ENCODE measurements at places on chromosomes 6 and 20.

DNA sequence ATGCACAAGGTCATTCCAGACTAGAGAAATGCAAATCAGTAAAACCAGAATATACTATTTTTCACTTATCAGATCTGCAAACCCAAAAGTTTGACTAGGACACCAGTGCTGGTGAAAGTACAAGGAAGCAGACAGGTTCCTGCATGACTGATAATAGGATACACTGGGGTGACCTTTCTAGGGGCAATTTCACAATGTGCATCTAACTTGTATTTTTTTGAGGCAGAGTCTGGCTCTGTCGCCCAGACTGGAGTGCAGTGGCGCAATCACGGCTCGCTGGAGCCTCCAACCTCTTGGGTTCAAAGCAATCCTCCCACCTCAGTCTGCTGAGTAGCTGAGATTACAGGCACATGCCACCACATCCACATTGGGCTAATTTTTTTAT is 11.4 kb downstream of the COMMD7 start:
- no peak for DNase-seq

GRCh38 chr20:24111858-24112257 is 123.3 kb upstream of the GGTLC1 start:
- DNase-seq: no peak

GRCh38 chr6:126477678-126478077 is 137.8 kb downstream of the CENPW start:
- DNase-seq: no peak

DNA sequence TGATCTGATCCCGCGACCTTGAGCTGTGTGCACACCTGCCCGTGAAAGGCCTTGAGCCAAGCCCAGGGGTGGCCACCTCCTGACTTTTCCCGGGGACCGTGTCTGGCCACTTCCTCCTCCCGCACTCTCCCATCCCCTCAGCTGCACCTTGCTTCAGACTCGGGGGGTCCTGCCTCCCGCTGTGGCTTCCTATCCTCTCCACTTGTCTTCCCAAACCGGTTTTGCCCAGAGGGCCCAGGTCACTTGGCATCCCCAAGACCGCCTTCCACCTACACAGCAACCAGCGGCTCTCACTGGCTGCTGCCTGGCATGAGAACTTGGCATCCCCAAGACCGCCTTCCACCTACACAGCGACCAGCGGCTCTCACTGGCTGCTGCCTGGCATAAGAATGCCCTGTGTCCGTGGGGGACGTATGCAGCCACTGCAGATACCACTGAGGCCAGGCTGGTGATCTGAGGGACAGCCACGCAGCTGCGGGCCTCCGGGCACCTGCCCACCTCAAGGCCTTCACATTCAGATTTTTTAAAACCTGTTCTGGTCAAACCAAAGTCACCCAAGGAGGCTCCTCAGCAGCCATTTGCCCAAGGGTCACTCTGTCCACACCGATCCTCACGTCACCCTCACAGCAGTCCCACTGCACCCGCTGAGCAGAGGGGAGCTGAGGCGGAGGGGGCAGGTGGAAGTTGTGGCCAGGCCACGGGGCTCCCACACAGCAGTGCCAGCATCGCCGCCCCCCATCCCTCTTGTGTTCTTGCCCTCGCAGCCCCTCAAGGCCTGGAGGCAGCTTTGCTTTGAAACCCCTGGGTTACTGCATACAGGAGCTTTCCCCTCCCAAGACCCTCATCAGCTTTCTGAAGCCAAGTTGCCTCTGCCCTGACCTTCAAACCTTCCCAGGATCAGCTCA is 245.5 kb downstream of the TAF4 start:
- DNase-seq: no peak

DNA sequence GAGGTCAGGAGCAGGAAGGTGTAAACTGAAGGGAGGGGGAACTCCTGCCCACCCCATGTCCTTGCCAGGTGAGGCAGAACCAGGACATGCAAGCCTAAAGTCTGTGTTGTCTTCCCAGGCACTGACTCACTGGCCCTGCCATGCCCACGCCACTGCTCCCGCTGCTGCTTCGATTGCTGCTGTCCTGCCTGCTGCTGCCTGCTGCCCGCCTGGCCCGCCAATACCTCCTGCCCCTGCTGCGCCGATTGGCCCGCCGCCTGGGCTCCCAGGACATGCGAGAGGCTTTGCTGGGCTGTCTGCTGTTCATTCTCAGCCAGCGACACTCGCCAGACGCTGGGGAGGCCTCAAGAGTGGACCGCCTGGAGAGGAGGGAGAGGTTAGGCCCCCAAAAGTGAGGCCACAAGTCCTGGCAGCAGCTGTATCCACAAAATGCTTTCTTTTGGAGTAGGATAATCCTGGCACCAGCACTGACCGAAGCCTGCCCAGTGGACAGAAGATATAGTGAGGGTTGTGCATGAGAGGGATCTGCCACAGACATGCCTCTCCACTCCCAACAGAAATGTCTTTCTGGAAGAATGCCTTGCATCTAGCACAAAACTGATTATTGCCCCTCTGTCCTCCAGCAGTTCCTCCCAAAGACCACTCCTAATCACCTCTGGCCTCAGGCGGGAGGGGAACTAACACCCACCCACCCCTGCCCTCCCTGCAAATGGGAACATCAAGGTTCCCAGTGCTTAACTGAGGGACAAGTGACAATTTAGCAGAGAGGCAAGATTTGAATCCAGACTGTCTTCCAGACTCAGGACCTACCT is 812 bp downstream of the MYMX start:
- DNase-seq: no peak

DNA sequence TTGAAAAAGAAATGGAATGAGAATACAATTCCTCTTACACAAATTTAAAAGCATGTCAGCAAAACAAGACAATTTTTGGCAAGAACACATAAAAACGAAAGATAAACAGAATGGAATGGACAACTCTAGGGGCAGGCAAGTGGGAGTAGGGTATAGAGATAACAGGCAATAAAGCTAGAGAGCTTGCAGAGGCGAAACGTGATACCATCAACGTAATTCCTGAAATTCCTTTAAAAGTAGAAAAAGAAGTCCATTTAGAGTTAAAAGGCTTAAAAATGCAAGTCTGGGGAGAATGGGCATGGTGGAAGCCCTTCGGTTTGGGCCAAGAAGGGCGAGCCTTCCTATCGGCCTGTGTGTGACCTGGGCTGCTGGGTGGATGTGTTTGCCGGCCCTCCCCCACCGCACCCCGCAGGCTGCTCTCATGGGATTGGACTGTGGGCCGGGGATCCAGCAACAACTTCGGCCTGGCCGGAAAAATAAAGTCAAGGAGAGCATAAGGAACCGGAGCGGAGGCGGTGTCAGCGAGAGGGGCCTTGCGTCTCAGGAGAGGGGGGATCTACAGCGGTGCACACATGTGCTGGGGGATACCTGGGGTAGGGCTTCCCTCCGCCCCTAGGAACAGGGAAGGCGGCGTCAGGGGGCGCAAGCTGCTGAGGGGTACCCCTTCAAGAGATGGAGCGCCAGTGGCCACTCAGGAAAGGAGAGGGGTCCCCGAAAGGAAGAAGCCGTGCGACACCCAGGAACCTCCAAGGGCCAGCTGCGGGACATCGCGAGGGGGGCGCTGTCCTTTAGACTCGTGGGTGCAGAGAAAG is 4.1 kb downstream of the TMEM239 start:
- no peak for DNase-seq

DNA sequence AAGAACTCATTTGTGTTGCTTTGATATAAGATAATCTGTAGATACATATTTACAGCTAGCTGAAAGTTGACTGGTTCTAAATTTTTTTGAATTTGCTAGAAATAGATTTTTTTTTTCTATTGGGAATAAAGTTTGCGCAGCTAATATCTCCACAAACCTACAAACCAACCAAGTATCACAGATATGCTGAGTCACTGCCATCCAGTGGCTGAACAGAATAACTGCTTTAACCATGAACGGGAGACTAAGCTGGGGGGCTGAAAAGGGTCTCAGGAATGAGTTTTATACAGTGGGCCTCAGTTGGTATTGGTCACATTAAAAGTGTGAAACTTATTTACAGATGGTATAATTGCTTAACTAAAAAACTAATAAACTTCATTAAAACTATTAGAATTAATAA is 326.7 kb upstream of the CNR1 start:
- DNase-seq: no peak

DNA sequence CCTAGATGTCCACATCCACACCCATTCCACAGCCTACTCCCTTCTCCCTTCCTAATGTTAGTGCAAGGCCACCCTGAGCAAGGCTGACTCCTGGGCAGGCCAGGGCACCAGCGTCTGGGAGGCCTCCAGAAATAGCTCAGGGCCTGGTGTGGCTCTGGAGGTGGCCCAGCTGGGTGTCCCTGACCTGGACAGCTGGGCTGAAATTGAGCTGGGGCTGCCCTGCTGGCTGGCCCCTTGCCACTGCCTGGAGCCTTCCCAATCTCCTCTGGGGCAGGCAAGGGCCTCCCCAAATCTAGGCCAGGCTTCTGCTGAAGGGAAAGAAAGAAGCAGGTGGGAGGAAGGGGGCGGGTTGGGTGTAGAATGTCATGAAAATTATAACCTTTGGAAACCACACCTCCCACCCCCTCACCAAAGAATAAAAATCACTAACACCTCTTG is 2.1 kb downstream of the FAM110A start:
- DNase-seq: no peak

GRCh38 chr6:79610306-79611009 is 20.7 kb upstream of the SH3BGRL2 start:
- no peak for DNase-seq

DNA sequence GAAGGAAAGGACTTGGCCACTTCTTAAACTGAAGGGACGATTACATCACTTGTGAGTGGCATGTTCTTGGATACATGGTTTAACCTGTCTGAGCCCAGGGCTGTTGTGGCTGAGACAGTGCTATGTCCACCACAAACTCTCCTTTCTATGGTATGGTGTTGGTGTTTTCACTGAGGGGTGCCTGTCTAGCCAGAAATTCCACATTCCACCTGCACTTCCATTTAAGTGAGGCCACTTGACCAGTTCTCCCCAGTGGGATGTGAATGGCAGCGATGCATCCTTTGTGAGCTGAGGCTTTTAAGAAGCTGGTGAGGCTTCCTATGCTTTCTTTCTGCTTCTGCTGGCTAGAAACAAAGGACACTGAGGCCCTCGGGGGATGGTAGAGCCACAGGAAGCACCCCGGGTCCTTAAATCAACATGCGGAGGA is 151.4 kb upstream of the CHD6 start:
- no peak for DNase-seq

DNA sequence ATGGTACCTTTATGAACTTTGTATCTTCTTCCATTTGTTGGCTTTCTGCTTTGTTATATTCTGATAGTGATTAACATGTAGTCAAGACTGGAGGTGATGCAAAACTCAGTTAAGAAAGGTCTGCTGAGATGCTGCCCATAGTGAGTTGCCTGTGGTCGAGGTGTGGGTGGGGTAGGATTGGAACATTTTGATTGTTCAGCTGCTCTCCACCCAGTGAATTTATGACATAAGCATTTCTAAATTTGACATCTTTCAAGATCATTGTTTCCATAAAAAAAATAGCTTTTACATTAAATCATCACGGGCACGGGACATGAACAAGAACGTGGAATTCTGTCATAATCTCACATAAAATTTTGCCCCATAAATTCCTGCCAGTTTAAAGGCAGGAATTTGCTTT is 146.6 kb upstream of the POU3F2 start:
- no peak for DNase-seq

DNA sequence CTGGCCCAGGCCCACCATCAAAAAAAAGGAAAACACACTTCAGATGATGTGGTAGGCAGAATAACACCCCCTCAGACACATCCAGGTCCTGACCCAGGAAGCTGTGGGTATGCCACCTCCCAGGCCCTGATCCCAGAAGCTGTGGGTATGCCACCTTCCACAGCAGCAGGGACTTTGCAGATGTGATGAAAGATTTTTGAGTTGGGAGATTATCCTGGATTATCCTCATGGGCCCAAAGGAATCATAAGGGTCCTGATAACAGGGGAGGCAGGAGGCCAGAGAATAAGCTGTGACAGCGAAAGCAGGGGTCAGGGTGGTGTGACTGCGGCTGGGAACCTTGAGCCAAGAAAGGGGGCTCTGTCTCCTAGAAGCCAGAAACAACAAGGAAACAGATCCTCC is 55.0 kb downstream of the BMP7 start:
- no peak for DNase-seq

DNA sequence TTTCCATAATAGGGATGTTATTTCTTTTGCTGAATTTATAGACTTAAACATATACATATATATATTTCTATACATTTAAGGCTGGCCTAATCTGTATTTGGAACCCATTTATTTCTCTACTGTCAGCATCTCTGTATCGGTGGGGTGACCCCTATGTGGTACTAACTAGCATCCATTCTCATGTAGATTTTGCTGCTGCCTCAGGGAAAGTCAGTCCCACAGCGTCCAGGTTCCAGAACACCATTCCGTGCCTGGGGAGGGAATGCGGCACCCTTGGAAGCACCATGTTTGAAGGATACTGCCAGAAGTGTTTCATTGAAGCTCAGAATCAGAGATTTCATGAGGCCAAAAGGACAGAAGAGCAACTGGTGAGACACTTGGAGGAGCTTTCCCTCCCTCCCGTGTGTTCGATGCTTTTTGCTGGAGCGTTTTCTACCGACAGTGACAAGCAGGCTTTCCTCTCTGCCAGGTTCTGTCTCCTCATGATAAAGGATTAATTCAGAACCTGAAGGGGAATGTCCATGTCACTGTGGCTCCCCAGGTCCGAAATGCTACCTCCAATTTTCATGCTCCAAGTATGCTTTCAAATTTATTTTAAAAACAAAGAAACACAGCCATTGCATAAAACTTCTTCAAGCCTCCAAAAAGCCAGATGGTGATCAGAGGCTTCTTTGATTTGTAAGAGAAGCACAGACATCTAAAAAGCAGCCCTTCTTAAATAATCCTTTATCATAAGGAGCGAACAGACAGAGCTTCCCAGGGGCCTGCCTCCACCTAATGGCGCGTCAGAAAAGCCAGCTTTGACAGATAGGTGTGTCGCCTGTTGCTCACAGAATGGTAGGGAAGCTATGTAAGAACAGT is 13.1 kb downstream of the TNFAIP3 start:
- DNase-seq: no peak

GRCh38 chr20:19291024-19291817 is 78.8 kb downstream of the SLC24A3 start:
- DNase-seq: no peak

DNA sequence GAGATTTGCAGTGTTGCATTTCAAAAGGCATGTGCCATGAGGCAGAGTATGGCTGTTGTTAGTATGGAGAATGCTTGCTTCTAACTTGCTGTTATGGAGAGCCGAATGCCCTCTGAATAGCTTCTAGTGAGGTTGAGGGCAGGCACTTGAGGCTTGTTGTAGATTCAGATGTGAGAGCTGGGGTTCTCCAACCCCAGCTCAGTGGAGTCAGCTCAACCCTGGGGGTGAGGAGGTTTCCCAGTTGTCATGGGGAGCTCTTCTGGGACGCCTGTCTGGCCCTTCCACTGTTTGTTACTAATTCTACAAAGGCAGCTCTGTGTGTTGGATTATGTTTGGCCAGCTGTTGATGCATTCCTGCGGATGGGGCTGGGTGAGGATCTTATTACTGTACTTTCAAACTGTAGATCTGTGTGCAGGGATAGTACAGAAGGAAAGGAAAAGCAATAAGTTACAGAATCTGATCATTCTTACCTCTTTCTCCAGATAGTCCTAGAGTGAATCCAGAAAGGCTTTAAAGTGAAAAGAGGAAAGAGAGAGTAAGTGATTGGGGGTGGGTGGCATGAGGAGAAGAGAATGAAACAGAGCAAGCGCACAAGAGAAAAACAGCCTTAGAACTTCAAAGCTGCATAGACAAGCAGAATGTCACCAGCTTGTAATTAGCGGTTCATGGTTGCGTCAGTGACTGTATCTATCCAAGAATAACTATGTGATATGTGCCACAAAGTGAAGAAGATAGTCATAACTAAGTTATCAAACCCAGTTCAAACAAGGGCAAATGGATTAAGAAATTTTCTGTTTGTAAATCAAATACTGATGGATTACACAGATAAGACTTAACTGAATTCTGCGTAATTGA is 148.7 kb downstream of the PRL start:
- no peak for DNase-seq
